Neuronal stem cell (in vitro differentiated cells): ENCODE measurements at places on chromosomes 6 and 20.

DNA sequence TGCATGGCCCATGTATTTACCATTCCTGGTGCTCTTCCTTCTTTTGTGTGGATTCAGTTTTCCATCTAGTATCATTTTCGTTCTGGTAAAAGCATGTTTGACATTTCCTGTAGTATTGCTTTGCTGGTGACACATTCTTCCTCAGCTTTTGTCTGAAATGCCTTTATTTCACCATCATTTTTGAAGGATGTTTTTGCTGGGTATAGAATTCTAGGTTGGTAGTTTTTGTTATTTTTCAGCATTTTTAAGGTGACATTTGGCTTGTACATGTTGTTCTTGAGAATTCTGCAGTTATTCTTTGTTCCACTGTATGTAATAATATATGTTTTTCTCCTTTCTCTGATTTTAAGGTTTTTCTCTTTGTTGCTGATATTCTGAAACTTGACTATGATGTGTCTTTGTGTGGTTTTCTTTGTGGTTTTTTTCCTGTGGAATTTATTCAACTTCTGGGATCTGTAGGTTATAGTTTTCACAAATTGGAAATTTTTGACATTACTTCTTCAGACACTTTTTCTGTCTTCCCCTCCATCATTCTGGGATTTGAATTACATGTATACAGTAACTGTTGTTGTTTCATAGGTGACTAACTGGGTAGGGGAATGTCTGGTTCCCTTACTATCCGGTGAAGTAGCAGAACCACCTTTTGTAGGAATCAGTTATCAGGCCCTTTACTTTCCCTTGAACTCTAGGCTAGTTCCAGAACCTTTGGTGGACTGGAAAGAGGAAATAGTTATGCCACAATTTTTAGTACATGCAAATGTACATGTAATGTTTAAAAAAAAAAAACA lies 30.2 kb downstream of the SNX9 start:
- no peak for DNase-seq

GRCh38 chr20:15032352-15032622 lies 694.9 kb upstream of the FLRT3 start:
- DNase-seq = no peak

GRCh38 chr6:100775667-100776066 lies 105.5 kb downstream of the ASCC3 start:
- DNase-seq = no peak

GRCh38 chr6:18897350-18897749 lies 510.2 kb downstream of the RNF144B start:
- no peak for DNase-seq

- DNase-seq = no peak
Measured at GRCh38 chr6:160259143-160259425, 463 bp upstream of the SLC22A2 start.

GRCh38 chr6:11467364-11467763 lies 70.2 kb upstream of the TMEM170B start:
- no peak for DNase-seq

DNA sequence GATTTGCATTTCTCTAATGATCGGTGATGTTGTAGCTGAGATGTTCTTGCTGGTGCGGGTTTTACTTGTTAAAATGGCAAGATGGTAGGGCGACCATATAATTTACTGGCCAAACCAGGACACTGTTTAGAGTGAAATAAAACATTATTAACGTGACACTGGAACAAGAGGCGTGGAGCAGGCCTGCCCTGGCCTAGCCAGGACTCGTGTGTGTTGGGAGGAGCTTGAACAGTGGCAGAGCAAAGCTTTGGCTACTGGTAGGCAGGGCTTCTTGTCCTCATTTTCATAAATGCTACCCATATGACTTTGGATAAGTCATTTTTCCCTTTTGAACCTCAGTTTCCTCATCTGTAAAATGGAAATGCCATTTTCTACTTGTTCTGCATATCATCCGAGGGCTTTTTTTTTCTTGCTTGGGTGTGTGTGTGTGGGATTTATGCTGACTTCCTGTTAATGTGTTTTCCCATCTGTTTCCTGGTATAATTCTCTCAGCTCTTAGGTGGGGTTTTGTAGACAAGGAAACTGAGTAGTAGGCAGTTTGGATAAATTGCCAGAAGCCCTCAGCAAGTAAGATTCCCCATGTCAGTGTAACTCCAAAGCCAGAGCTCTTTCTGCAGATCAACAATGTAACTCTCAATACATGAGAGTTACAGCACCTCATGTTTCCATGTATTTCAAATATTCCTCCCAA lies 81.7 kb downstream of the TOX2 start:
- no peak for DNase-seq

DNA sequence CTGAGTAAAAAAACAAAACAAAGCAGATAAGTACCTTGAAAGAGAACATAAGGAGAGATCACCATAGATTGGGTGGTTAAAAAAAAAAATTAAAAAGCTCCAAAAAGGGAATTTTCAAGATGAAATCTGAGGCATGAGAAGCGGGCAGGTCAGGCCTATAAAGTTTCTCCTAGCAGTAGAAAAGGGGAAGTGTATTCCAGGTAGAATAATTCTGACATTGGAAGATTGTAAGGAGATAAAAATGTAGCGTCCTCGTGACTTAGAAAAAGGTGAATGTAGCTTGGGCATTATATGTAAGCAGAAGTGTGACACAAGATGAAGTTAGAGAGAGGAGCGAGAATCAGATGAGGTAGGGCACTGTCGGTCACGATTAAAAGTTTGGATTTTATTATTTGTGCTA lies 9.1 kb upstream of the ADGRB3 start:
- DNase-seq = no peak

DNA sequence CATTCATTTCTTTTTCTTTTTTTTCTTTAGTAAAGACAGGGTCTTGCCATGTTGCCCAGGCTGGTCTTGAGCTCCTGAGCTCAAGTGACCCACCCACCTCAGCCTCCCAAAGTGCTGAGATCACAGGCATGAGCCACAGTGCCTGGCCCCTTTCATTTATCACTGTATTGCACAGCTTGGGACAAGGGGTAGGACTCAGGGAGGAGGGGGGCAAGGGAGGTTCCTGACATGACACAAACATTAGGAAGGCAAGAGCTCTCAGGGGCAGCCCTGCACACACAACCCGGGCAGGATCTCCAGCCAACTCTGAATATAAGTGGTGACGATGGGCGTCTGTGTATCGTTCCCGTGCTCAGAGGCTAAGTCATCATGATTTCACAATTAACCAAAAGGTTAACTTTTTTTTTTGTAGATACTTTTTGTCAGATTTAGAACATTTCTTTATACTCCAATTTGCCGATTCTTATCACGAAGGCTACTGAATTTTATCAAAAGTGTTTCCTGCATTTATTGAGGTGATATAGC lies 19.9 kb downstream of the SLC2A4RG start:
- no peak for DNase-seq

GRCh38 chr20:9686455-9686854 lies 152.4 kb downstream of the PAK5 start:
- DNase-seq = no peak

GRCh38 chr6:112085286-112086065 lies 1.8 kb downstream of the TUBE1 start:
- no peak for DNase-seq

- no peak for DNase-seq
Measured at GRCh38 chr6:25035174-25035511, 99.4 kb upstream of the RIPOR2 start.

- no peak for DNase-seq
Measured at GRCh38 chr6:127290391-127291265, 24.0 kb downstream of the RNF146 start.

GRCh38 chr20:39298571-39299506 lies 336.7 kb downstream of the DHX35 start:
- DNase-seq = no peak

- DNase-seq = no peak
Measured at GRCh38 chr20:44803383-44803941, 6.9 kb downstream of the RIMS4 start.

DNA sequence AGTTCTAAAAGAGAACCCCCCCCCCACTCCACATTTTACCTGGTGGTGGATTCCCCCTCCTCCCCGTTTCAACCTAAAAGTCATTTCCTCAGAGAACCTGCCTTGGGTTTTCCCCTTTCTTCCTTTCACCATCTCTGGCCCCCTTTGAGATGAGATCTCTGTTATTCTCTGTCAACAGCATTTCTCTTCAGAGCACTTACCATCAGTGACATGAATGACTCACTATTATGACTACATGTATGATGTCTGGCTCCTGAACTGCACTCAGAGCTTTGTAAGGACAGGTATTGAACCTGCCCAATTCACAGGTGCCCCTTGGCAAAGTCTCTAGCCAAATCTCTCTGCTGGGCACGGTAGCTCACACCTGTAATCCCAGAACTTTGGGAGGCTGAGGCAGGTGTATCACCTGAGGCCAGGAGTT lies 61.4 kb upstream of the JARID2 start:
- DNase-seq = no peak

DNA sequence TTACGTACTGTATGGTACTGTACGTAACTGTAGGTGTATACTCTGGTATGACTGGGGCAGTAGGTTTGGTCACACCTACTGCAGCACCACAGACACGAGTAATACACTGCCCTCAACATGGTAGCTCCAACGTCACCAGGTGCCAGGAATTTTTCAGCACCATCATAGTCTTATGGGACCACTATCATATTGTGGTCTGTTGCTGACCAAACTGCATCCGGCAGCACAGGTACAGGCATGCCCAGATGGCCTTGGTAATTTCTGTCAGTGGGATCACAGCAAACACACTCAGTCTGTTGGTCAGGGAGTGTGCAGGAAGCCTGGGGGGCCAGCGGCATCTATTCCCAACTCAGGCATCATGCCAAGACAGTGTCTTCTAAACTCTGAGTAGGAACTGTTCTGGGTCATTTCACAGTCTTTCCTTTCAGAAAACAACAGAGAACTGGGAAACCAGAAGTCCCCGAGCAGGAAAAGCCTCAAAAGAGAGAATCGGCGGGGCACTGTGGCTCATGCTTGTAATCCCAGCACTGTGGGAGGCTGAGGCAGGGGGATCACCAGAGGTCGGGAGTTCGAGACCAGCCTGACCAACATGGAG lies 5.8 kb downstream of the YTHDF1 start:
- DNase-seq = no peak

- DNase-seq = no peak
Measured at GRCh38 chr6:37981626-37982025, 162.1 kb downstream of the ZFAND3 start.

- DNase-seq = no peak
Measured at GRCh38 chr20:5689463-5689862, 60.7 kb upstream of the SHLD1 start.

DNA sequence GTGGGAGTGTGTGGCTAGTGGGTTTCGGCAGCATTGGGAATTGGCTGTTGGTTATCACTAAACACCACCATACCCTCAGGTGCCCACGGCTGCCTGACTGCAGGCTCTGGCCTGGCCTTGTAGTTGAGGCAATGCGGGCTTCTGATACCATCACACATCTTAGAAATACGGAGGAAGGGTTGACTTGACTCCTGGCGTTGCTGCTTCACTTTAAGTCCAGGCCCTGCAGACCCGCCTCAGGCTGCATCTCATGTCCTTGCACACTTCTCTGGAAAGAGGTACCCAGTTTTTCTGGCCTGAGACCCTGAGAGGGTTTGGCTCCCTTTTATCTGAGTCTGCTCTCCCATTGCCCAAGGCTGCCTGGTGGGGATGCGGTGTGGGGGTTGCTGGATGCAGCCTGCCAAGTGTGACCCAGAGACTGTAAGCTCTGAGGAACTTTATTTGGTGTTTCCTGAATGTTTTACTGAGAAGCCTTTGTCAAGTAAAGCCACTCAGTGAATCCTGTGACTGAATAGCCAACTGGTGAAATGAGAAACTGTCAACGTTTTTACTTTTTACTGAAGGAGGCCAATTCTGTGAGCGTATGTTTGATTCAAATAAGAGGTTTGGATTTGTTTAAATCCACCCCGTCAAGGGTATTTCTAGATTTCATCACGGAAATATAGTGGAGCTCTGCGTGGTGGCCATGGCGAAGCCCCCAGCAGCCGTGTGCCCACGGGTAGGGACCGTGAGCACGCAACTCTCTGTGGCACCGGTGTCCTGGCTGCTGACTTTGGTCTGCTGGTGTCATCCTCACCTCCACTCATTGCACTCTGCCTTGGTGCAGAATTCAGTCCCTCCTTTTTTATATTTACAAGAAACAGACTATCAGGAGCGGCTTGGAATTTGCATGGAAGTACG lies 160.1 kb downstream of the DTNBP1 start:
- DNase-seq = no peak

GRCh38 chr6:119626884-119627619 lies 277.5 kb upstream of the MAN1A1 start:
- DNase-seq = no peak

DNA sequence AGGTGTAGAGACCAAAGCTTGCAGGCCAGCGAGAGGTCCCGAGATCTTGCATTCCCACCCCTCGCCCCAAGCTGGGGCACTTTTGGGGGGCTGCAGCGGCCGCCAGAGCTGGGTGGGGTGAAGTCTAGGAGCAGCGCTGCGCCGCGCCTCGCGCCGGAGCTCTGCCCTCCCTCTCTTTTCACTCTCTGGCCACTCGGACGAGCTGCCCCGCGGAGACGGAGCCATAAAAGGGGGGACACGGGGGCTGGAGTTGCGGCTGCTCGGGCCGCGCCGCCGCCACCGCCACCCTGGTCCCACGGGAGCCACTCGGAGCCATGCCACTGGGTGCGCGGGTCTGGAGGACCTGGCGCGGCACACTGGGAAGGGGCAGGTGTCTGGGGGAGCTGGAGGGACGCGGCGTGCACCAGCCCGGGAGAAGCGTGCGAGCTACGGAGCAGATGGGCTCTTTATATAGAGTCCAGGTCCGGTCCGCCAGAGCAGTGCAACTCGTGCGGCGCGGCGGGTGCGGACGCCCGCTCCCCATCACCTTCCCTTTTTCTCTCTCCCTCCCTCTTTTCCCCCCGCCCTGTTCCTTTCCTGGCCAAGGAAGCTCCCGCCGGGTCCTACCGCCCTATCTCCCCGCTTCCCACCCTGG lies 687 bp upstream of the HTR1B start:
- peak; percentile 35 for DNase-seq

DNA sequence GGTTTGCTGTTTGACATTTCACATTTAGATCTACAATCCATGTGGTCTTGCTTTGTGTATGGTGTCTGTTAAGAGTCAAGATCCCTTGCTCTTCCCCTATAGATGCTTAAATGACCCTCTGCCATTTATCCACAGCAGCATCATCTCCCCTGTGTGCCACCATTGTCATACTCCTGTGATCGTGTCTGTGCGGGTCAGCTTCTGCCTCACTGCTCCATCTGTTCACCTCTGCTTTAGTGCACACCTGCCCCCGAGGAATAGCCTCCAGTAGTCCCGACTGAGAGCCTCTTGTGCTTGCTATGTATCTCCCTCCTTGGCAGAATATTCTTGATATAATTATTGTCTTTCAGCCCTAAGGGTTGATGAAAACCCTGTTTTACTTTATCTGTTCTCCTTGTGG lies 551.2 kb downstream of the CDH26 start:
- DNase-seq = no peak
